M059J (cell line): ENCODE measurements at places on chromosomes 11 and 22.
A peak's percentile ranks its signal among the peaks of the same experiment; 100 is the strongest.

DNA sequence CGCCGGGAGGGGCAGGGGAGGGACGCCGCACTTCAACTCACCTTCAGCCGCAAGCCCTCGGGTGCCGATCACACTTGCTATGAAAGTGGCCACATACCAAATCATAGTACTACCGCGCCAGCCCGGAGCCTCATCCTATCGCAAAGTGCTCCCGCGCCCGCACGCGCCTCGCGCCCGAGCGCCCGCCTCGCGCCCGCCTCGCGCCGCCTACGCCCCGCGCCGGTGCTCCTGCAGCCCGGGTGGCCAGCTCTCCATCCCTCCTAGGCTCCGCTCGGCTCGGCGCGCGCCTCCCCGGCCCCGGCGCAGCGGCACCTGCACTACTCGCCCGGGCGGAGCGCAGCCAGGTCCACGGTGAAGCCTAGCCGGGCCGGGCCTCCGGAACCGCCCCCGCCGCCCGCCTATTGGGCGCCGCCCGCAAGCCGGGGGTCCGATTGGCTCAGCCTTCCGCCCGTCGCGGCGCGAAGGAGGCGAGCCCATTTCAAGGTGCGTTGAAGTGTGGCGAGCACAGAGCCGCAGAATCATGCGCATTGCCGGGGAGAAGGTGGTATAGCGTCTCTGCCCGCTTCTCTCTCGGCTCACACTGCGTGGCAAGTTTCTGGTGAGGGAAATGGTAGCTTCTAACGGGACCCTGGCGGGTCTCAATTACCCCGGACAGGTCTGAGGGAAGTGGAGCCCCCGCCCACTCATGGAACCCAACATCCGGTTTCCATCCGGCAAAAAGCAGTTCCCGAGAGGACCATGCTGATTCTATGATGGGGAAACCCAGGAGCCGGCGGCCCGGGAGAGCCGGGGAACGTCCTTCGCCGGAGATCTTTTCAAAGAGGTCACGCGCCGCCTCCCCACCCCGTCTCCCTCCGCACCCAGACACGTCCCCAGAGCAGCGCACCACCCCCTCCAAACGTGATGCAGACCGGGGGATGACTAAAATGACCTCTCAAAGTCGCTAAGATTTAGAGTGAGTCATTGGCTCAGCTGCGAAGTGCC is at the start of gene IGSF9B:
TSS of gene IGSF9B (minus strand) at position 319 of the 984 bp plus-strand sequence. CDS start at position 105, 214 bp downstream.
- peak; percentile 71 for DNase-seq

DNA sequence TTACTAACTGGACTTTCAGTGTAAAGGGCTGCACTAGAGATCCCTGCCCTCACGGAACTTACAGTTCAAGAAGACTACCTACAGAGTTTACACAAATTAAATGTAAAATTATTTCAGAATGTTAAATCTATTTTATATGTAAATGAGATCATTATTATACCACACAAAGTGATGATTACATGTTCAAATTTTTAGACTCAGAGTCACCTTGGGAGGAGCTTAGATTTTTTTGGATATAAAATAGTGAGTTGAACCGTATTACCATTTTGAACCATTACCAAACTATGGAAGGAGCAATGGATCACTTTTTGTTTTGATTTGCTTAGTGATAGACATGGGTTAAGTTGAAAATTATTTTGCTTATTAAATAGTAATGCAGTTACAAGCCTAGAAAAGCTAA is 1.6 kb downstream of the IPO7 start:
- no peak for DNase-seq

- peak; percentile 6 for DNase-seq
Measured at GRCh38 chr11:110772863-110773262, 60.6 kb upstream of the ARHGAP20 start.

DNA sequence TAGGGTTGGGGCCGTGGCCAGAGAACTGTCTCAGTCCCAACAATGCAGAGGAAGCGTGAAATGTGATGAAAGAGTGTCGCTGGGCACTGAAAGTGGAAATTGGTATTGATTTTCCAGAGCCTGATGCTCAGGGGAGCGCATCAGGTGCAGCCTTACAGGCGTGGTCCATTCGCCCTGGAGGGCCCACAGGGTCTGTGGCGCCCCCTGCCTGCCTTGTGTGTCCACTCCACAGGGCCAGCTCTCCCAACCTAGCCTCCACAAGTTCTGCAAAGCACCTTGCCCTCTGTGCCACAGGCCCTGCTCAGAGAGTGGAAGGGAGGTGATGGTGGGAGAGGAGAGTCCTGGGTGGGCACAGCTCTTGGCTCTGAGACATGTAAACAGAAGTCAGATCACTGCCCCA is 54.9 kb upstream of the LMO1 start:
- no peak for DNase-seq

DNA sequence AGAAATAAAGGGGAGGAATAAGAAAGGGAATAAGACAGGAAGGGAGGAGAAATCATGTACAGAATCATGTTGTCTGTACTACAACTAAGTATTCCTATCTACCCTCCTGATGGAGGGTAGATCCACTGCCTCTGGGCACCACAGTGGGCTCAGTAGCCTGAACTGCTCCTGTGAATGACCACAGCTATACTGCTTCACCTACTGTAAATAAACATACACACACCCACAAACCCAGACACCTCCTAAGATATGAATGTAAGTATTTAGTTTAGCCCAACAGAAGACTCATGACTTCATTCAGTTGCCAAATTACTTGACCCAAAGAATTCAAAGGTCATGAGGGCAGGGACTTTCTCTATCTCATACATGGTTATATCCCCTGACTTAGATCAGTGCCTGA is 177.3 kb upstream of the C11orf58 start:
- no peak for DNase-seq

GRCh38 chr22:19495562-19496323 is 16.0 kb downstream of the CDC45 start:
- DNase-seq: peak; percentile 13

GRCh38 chr11:1738380-1738779 is 12.0 kb downstream of the IFITM10 start:
- DNase-seq: peak; percentile 26

DNA sequence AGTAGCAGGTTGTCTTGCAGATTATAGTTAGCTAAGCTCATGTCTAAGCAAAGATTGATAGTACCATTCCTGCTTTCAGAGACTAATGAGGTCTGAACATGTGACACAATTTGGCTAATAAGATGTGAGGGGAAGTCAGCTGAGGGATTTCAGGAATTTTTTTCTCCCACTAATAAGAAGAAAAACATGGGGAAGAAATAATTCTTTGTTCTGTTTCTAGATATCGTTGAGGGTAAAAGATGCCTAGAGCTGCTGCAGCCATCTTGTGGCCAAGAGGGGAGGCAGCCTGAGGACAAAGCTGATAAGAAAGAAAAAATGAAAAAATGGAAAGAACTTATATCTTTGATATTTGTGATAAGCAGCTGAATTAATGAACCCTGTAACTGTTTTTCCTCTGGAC is 1334.4 kb downstream of the LRRC4C start:
- DNase-seq: peak; percentile 2

DNA sequence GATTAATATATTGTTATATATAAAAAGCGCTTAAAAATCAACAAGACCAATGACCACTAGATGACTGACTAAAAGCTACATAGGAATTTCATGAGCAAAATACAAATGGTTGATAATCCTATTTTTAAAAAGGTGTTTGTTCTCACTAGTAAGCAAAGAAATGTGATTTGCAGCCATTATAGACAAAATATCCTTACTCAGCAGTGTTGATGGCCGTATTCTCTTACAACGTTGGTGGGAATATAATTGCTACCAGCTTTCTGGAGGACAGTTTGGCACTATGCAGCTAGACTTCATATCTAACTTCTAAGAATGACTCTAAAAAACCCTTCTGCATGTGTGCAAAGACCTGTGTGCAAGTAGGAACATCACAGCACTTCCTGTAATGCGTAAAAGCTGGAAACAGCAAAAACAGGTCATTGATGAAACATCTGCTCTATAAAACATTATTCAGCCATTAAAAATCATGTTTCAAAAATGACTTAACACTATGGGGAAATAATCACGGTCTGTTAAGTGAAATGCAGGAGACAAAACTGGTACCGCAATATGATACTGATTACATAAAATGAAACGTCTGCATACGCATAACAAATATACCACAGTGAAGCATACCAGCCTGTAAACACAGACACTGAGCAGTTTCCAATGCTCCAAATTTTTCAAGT is 70.1 kb upstream of the LINC01488 start:
- no peak for DNase-seq

DNA sequence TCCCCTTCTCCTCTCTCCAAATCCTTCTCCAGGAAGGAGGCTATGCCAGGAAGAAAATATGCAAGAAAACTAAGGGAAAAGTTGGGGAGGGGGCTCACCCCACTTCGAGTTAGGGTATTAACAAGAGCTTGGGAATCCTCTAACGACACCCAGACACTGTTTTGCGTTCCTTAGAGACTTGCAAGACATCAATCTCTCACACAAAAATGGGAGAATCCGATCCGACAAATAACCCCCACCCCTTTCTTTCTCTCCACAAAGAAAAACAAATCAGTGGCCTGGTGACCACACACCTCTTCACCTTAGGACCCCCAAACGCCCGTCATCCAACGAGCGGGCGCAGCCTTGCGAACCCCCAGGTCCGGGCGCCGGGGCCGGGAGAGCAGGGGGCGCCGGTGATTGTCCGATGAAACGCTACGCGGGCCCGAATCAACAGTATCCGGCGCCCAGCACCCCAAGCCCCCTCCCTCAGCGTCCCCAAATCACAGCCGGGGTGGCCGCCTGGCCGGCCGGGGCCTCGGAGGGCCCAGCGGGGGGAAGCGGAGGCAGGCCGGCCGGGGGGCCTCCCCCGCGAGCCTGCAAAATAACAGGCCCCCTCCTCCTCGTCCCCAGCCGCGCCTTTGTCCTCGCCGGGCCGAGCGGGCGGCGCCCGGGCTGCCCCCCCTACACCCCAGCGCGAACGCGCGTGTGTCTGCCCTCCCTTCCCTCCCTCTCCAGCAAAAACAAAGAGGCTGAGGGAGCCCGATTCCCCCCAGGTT is 690 bp downstream of the CSNK1E start:
- DNase-seq: peak; percentile 40

- peak; percentile 88 for DNase-seq
Measured at GRCh38 chr11:134024420-134025081, 44.3 kb upstream of the JAM3 start.

- DNase-seq: no peak
Measured at GRCh38 chr22:33722816-33723215, 197.5 kb downstream of the LARGE1 start.

- DNase-seq: peak; percentile 78
Measured at GRCh38 chr11:69320326-69320725, 26.4 kb downstream of the MYEOV start.

DNA sequence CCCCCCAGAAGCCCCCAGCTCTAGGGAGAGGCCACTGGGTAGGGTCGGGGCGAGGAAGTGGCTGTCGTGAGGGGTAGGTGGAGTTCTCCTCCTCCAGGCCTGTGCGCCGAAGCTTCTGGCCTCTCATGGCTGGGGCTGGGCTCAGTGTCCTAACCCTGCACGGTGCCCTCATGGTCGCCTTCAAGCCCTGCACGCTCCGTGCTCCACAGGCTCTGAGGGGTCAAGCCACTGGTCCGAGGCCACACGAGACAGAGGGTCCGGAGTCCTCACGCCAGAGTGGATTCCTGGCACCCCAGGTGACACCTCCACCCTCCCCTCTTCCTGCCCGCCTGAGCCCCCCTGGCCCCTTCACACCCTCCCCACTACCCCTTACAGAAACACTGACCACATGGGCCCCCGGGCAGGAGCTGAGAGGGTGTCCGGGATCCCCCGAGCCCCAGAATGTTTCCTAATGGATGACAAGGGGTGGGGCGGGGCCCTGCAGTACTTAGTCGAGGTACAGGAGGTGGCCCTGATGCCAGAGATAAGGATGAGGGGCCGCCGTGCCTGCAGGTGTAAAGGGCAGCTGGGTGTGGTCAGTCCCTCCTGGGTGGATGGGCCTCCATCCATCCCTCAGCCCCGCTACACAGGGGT is 997 bp upstream of the CDHR5 start:
- no peak for DNase-seq

GRCh38 chr11:44596525-44597276 is 31.2 kb downstream of the CD82 start:
- DNase-seq: peak; percentile 27

DNA sequence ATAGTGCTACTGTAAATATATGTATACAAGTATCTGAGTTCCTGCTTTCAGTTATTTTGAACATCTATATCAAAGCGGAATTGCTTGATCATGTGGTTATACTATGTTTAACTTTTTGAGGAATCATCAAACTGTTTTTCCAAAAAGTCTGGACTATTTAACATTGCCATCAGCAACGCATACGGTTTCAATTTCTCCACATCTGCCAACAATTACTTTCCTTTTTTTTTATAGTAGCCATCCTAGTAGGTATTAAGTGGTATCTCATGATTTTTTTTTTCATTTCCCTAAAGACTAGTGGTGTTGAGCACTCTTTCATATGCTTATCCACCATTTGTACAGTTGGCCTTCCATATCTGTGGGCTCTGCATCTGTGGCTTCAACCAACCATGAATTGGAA is 1.3 kb upstream of the UBE4A start:
- no peak for DNase-seq

DNA sequence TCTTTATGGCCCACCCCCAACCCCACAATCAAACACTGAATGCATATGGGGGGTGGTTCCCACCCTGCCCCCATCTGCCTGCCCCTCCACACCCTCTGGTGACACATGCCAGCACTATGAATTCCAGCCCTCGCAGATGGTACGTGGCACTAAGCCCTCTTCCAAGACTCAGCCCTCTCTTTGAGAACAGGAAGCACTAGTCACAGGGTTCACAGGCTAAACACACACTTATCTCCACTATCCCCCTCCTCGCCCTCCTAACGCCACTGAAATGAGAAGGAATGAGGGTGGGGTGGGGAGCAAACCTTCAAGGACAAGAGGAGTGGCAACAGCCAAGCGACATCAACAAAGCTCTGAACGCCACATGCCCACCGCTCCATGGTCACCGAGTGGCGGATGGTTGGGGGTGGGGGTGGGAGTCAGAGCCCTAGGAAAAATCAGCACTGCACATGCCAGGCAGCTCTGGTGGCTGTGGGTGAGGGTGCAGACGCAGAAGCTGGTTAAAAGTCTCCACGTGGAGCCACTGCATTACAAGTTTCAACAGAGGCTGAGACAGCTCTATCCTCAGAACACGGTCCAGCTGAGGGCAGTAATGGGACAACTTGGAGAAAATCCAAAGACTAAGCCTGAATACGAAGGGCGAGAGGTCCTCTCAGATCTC is 33.6 kb downstream of the TMEM184B start:
- DNase-seq: peak; percentile 88

DNA sequence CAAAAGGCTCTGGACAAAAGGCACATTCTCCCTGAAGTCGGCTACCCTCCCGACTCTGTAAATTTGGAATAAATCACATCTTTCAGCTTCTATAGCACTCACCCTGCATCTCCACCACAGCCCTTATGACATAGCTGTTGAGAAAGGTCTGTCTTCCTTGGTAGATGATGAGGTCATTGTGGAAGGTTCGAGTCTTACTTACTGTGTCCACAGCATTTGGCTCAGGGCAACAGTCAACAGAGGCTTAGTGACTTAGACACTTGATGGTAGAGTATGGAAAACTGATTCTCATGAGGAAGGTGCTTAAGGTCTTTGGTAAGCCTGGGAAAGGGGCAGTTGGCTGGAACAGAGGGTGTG is 45.6 kb downstream of the PTPRJ start:
- no peak for DNase-seq

DNA sequence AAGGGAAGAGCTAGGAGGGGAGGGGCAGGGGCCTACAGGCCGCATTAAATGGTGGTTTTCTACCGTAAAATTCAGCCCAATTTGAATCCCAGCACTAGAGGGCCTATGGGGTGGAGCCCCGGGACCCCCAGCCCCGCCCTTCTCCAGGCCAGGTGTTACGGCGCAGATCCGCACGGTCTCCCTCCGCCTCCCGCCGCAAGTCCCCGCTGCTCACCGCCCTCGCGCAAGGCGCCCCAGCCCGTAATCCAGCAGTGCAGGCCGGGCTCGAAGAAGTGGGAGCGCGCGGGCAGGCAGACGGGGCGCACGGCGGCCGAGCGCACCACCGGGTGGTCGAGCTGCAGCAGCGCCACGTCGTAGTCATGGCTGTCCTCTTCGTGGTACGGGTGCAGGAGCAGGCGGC is 17.3 kb downstream of the KCTD17 start:
- no peak for DNase-seq
